ENCODE measurements at places on chromosomes 1 and 21.

DNA sequence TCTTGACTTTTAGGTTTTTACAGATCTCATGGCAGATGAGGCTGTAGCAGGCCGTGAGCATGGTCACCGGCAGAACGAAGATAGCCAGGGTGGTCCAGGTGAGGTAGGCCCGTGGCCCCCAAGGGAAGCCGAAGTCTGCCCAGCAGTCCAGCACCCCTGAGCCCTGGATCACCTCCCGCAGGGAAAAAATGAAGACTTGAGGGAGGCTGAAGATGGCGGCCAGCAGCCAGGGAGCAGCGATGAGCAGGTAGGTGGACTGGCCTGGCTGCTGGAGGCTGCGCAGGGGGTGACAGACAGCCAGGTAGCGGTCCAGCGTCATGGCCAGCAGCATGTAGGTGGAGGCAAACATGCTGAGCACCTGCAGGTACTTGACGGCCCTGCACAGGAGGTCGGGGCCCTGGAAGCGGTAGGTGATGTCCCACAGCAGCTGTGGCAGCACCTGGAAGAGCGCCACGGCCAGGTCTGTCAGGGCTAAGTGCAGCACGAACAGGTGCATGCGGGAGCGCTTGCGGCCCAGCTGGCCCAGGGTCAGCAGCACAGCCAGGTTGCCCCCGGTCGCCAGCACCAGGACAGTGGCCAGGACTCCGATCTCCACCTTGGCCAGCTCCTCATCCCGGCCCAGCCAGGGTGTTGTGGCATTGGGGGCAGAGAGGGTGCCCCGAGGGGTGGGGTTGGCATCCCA, 856 bp downstream of the AVPR1B start:
- DNase-seq = no peak

DNA sequence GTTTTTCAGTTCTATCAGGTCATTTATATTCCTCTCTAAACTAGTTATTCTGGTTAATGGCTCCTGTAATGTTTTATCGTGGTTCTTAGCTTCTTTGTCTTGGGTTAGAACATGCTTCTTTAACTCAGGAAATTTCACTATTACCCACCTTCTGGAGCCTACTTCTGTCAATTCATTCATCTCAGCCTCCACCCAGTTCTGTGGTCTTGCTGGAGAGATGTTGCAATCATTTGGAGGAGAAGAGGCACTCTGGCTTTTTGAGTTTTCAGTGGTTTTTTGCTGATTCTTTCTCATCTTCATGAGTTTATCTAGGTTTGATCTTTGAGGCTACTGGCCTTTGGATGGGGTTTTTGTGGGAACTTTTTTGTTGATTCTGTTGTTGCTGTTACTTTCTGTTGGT, 213.0 kb downstream of the BRINP2 start:
- no peak for DNase-seq

GRCh38 chr1:180252638-180253536, 22.8 kb downstream of the LHX4 start:
- peak; percentile 56 for DNase-seq

- no peak for DNase-seq
These were observed 479.9 kb upstream of the PLXNA2 start for GRCh38 chr1:208724079-208724478.

DNA sequence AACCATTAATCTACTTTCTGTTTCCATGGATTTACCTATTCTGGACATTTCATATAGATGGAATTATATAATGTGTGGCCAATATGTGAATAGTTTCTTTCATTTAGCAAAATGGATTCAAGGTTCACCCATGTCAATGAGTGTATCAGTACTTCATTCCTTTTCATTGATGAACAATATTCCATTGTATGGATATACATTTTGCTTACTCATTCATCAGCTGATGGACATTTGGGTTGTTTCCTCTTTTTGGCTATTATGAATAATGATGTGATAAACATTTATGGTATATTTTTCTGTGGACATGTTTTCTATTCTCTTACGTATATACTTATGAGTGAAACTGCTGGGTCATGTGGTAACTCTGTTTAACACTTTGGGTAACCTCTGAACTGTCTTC, 97.8 kb downstream of the SCMH1 start:
- DNase-seq = no peak

Measured in stimulated activated CD4-positive, alpha-beta T cell treated with anti-CD3 and anti-CD28 coated beads, Interleukin-1b, Interleukin-23, amount 100 ng/mL, for 1 hour (primary cell).